Naive thymus-derived CD4-positive, alpha-beta T cell (primary cell): ENCODE measurements at places on chromosomes 11 and 22. TPM values are rescaled to one million over a fixed set of nuclear protein-coding genes. Genes with fewer than 3 reads are reported as not detected.

UPK3A gene
- not detected for polyA plus RNA-seq

PHOX2A gene
- polyA plus RNA-seq = not detected

NAV2 gene
- polyA plus RNA-seq = not detected

TTC36 gene
- polyA plus RNA-seq = 1.2 TPM

VSIG2 gene
- polyA plus RNA-seq = 0.32 TPM

TOMM22 gene
- 53.1 TPM for polyA plus RNA-seq

PDGFB gene
- 5.8 TPM for polyA plus RNA-seq

APOL3 gene
- 83.9 TPM for polyA plus RNA-seq

DNA sequence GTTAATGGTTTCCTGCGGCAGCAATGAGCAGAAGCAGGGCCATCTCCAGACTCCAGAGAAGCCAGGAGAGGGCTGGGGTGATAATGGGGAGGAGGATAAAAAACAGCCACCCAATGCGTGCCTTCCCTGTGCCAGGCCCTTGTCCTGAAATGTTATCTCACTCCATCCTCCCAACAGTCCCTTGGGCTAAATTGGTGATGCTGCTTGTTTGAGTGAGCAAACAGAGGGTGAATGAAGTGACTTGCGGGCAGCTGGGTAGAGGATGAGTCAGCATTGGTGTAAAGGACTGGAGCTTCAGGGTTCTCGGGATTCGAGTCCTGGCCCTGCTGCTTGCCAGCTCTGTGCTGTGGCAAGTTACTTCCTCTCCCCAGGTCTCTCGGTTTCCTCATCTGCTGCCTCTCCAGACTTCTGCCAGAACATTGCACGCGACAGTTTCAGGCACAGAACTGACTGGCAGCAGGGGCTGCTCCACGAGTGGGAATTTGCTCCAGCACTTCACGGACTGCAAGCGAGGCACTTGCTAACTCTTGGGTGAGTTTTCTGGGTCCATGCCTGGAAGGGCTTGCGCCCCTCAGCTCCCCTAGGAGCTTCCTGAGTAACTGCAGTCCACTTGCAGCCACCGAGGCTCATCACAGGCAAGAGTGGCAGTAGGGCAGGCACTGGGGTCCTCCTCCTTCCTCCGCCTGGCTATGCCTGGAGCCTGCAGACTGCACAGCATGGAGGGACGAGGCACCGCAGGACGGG lies at the start of gene P2RY6:
P2RY6 (plus strand) TSS at position 403 of the 744 bp plus-strand sequence. CDS start 24,181 bp downstream, outside the sequence.
- DNase-seq = no peak

- DNase-seq = peak; percentile 49
Observed at GRCh38 chr11:2377511-2378443, 667 bp downstream of the CD81 start.

DNA sequence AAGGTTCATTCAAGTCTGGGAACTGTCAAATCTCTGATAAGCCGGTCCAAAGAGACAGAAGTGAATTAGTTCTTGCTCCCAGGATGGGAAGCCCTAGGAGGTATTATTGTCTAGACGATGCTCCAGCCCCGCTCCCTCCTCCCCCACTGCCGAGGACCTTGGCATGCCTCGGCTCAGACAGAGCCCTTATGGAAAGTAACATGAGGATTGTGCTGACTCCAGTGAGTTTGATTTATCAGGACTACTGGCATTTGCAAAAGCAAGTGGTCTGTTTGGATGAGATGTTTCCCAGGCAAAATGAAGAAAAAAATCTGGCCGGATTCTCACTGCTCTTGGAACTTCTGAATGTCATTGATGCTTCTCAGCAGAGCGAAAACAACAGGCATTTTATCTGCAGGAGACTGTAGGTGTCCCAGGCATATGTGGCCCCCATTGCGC lies 341.0 kb downstream of the ETS1 start:
- DNase-seq = no peak

GRCh38 chr11:88447281-88447680 lies 109.7 kb upstream of the CTSC start:
- no peak for DNase-seq

DNA sequence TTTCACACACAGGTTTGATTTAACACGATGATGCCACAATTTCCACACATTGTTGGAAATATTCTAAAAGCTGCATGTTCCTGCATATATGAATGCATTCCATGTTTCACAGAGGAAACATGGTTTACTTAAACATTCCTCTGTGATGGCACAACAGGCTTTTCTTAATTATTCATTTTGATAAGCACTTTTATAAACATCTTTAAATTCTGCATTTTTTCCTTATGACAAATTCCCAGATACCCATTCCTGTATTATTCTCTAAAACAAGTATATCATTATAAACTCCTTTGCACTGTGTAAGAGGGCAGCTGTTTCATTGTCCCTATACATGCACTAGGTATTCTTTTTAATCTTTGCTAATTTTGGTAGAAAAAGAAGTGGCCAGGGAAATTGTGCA lies 532.3 kb downstream of the SOX6 start:
- no peak for DNase-seq

GRCh38 chr11:69333879-69334278 lies 39.9 kb downstream of the MYEOV start:
- peak; percentile 6 for DNase-seq

DNA sequence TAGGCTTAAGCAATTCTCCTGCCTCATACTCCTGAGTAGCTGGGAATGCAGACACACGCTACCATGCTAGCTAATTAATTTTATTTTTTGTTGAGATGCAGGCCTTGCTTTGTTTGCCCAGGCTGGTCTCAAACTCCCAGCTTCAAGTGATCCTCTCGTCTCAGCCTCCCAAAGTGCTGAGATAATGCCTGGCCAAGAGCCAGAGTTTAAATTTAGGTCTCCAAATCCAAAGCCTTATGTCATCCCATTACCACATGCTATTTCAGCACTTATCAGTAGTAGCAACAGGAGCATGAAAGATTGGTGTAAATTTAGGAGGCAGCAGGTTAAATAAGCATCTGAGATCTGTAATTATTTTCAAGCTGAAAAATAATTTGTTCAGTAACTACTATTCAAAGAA lies 326.1 kb upstream of the ANO5 start:
- no peak for DNase-seq

- DNase-seq = no peak
Observed at GRCh38 chr11:3092603-3093141, 35.4 kb upstream of the CARS1 start.

GRCh38 chr22:38126928-38127668 lies 16.6 kb upstream of the BAIAP2L2 start:
- DNase-seq = no peak

GRCh38 chr22:26056455-26057200 lies 112.6 kb upstream of the SEZ6L start:
- no peak for DNase-seq

- no peak for DNase-seq
Observed at GRCh38 chr11:92642177-92642931, 327.1 kb upstream of the MTNR1B start.

DNA sequence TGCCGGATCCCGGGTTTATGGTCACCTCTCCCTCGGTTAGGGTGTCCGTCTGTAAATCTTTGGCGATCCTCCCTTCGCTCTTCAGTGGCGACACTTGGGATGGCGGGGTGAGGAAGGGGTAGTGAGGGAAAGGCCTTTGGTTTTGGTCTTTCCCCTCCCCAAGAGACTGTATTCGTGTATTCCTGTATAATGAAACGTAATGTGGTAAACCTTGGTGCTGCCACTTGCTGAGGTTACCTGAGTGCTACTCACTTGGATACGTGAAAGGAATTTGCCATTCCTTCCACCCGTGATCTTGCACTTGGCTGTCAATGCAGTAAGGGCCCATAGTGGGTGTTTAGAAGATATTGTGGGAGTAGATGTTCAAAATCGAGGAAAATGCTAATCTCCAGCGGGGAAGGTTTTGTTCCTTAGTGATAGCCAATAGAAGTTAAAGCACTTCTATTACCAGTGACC lies 578 bp upstream of the NUP160 start:
- DNase-seq = no peak

- no peak for DNase-seq
Observed at GRCh38 chr11:76704171-76704948, 33.8 kb upstream of the LRRC32 start.

DNA sequence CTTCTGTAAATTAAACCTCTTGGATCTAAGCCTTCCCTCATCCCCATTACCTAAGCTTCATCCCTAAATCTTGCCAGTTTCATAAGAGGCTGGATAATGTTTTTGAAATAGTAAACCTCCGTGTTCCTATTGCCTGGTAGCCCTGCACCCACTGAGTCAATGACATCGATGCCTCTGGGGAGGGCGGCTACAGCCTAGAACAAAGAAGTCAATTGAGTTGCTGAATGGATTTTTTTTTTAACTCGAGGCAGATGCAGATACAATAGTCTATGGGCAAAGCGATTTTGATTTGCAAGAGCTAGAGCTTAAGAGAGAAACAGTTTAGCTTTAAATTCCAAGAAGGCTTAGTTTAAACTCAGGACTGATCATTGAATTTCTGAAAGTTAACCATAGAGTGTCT lies 121.3 kb downstream of the NECTIN1 start:
- DNase-seq = no peak

GRCh38 chr11:94968334-94968958 lies 4.9 kb downstream of the CWC15 start:
- no peak for DNase-seq

DNA sequence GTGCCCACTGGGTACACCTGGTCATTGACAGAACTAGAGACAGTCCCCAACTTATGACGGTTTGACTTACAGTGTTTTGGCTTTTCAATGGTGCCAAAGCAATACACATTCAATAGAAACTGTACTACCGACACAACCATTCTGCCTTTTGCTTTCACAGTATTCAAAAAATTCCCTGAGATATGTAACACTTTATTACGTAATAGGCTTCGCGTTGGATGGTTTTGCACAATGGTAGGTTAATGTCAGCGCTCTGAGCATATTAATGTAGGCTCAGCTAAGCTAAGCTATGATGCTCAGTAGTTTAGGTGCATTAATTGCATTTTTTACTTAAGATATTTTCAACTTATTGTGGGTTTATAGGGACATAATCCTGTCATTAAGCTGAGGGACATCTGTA lies 105.1 kb upstream of the B3GAT1 start:
- no peak for DNase-seq

GRCh38 chr11:116953530-116954285 lies 116.3 kb upstream of the APOA1 start:
- no peak for DNase-seq

GRCh38 chr11:43948341-43949225 lies 6.1 kb downstream of the C11orf96 start:
- no peak for DNase-seq

- no peak for DNase-seq
Observed at GRCh38 chr11:34431979-34432378, 6.8 kb upstream of the CAT start.

- no peak for DNase-seq
Observed at GRCh38 chr11:8363921-8364320, 100.2 kb upstream of the LMO1 start.

DNA sequence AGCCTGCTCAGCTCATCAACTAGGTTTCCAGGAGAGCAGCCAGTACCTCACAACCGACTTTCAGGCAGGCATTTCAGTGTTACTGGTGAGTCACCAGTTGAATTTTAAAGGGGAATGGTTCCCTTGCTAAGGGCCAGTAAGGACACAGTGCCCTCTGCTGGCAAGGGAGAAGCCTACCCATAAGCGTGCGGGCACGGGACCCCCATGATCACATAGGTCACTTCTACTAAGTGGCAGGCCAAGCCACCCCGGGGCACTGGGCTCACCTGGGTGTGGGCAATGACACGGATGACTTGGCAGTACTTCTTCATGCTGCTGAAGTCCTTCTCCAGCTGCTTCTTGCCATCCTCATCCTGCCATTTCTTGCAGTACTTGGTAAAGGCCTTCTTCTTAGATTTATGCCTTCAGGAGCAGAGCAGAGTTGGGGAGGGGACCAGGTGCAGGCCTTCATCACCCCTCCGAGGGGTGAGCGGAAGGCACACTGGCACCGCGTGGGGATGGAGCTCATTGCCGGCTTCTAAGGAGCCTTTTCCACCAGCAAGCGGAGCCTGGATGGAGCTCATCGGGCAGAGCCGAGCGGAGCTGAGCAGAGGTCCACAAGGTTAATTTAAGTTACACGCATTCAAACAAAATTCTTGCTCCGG lies 2.9 kb downstream of the RPL3 start:
- DNase-seq = peak; percentile 48

DNA sequence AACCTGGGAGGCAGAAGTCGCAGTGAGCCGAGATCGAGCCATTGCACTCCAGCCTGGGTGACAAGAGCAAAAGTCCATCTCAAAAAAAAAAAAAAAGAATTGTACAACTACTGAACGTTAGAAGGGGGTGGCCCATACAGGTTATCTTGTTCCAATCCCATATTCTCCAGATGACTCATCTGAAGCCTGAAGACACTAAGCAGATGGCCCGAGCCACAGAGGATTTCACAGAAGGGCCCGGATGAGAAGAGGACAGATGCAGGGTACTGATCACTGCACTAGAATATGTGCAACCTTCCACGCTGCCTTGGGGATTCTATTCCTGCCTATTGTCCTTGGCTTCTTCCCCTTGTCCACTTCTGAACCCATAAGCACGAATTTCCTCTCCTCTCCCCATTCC lies 70.9 kb upstream of the UBASH3B start:
- DNase-seq = no peak

DNA sequence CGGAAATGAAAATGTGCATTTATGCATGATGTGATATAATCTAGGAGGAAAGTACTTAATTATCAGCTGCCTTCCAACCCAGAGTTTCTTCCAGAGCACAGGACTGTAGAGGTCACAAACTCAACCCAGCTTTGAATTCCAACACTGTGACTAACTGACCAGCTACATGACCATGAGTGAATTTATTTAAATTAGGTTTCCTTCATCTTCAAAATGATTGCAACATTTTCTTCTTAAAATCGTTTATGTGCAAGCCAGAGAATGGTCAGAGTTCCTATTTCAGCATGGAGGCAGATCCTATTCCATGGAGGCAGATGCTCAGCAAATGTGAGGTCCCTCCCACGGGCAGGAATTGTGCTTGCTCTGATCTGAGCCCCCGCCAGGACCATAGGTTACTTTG lies 42.4 kb downstream of the OSBP start:
- no peak for DNase-seq

DNA sequence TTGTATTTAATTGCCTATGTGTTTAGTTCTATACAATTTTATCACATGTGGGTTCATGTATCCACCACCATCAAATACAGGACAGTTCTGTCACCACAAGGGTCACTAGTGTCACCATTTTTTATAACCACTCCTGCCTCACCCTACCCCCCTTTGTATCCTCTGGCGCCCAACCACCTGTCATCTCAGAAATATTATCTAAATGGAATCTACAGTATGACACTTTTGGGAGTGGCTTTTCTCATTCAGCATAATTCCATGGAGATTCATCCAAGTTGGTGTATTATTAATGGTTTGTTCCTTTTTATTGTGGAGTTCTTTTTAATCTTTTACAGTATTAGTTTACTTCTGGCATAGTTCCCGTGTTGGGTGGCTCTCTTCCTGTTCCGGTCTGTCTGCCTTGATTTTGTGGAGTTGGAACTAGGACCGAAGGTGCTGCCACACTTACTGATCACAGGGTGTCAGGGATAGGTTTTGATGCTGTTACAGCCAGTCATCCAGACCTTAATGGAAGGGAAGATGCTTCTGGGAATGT lies 58.5 kb downstream of the TNRC6B start:
- DNase-seq = no peak

DNA sequence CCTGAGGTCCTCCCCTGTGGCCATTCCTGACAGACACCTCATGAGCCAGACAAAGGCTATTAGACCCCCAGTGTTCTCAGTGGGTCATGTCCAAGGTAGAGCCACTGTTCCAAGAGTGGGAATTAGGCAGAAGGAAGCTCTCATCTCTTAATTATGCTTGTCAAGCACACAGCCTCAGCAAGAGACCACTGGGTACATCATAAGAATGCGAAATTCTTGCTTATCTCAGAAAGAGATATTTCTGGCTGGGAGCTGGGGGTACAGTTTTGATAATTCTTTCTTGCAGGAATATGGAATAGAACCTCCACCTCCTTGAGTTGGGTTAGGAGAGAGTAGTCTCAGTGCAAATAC lies 1280.0 kb upstream of the CNTN5 start:
- no peak for DNase-seq

GRCh38 chr22:17647991-17648390 lies 9.4 kb downstream of the BCL2L13 start:
- DNase-seq = no peak
